Right forelimb (tissue), 1 donor: ENCODE measurements at places on chromosomes 3 and 15.

GRCh38 chr3:119294696-119295671 lies 801 bp downstream of the ARHGAP31 start:
- peak; percentile 78 for DNase-seq

GRCh38 chr15:86916671-86917360 lies 837.1 kb downstream of the AGBL1 start:
- no peak for DNase-seq

- no peak for DNase-seq
These were observed 186.4 kb upstream of the NANOGP8 start for GRCh38 chr15:35271371-35272043.

DNA sequence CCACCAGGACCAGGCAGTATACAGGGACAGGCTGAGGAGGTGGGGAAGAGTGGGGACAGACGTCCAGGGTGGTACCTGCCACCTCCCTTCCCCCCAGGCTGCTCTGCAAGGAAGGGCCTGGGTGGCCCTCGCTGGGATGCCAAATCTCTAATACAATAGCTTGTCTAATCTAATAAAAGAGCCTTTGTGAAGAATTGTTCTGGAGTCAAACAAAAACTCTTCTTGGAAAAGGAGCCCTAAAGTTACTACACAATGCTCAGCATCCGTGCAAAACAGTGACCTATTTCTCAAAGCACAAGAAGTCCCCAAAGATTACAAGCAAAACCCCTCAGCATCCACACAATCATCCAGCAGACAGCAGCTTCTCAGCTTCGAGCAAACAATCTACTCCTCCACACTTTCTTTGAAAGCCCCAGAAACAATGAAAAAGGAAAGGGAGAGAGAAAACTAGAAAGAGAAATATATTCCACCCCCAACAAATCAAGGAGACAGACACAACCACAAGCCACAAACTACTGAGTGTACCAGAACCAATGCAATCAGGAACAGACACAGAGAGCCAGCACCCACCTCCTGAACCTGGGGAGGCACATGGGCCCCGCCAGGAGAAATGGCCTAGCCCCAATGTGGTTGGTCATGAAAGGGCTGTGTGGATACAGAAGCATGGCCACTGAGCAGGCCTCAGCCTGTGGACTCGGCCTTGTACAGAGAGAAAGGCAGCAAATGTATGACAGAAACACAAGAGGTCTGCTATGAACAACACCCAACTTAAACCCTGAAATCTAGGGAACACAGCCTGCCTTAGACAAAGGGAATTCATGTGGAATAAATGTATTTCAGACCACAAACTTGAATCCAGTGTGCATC lies 177.1 kb upstream of the CHRNA7 start:
- DNase-seq, result no peak

DNA sequence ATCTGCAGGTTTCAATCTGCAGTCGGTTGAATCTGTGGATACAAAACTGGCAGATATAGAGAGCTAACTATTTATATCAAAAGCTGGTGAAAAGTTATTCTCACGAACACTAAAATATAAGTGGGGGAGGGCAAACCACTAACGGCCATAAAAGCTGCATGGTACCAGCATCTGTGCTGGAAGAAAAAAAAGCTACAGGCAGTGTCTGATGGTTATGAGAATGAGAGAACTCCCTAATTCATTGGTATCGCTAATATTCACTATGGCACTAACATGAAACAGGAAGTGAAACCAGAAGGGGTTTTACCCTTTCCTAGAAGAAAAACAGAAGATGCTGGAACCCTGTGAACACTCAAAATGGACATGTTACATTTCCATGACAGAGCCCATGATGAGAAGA lies 15.9 kb downstream of the CEP70 start:
- no peak for DNase-seq

- DNase-seq, result no peak
These were observed 136.0 kb downstream of the MECOM start for GRCh38 chr3:169527507-169527906.

DNA sequence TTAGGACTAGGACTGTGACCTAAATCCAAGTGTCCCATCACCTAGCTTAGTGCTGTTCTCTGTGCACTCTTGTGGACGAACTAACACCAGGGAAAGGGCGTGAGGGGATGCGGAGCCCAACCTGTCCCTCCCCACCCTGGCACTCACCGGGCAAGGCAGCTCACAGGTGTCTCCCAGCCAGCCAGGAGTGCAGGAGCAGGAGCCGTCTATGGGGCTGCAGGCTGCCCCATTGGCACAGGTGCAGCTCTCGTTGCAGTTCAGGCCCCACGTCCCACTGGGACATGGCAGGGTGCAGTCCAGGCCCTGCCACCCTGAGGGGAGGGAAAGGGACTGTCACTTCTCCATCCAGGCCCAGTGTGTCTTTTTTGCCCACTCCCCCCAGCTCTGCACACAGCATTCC lies 60.3 kb downstream of the RAB11A start:
- no peak for DNase-seq

DNA sequence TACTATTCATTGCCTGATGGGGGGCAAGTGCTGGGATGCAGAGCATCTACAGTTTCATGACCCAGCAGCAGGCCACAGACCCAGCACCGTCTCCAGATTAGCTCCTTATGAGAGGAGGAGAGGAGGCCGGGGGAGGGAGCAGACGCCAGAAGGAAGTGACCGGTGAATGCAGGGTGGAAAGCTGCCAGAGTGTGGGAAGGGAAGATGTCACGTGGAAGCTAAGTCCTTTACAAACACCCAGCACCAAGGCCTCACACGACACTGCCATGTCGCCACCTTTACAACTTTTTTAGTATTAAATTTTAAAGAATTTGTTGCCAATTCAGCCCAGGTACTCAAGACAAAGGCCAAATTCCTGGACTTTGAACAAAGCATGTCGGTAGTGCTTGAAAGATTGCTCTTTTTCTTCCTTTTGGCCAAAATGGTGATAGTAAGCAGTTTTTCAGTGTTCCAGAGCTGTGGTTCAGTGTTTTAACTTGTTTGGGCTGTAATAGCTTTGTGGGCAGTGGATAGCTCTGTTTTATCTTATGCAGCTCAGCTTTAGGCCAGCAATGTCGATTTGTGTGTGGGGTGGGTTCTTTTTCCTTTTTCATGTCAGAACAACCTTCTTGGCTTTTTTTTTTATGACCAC lies 58.2 kb downstream of the ZBTB38 start:
- DNase-seq, result peak; percentile 68
